ENCODE measurements at places on chromosomes 7 and 10.

- no peak for DNase-seq
Observed at GRCh38 chr10:5504146-5505072, 5.0 kb upstream of the CALML5 start.

GRCh38 chr7:118169146-118169545 lies 14.8 kb upstream of the LSM8 start:
- DNase-seq = no peak

DNA sequence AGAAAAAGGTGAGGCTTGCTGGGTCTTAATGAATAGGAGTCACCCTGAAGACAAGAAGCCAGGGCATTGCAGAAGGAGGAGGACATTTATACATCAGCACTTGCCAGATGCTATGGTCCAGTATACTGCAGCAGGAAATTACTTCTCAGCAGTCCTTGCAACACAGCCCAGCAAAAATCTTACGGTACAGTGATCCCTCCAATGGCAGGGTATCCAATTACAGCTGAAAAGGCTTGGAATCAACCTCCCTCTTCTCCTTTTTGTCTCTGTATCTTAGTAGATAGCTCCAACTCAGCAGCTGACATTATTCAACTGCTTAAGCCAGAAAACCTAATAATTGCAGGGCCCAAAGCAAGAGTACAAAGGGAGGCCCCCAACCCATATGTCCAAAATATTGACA lies 128.3 kb upstream of the COBL start:
- no peak for DNase-seq

GRCh38 chr7:107264723-107265122 lies 95.9 kb downstream of the HBP1 start:
- no peak for DNase-seq

GRCh38 chr10:122201401-122201800 lies 69.7 kb upstream of the BTBD16 start:
- DNase-seq = no peak

DNA sequence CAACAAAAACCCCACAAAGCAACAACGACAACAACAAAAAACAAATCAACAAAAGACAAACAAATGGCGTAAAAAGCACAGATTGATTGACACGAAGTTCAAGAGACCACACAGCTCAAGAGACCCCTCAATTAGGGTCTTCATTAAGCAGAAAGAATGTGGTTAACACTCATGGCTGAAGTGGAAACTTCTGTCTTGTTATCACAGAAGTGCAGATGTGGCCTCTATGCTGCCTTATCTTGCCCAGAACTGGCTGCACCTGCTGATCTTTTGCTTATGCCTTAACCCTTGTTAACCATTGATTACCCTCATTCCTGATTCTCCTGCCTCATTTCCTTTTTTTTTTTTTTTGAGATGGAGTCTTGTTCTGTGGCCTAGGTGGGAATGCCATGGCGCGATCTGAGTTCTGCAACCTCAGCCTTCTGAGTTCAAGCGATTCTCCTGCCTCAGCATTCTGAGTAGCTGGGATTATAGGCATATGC lies 3.5 kb upstream of the DAGLB start:
- no peak for DNase-seq

- DNase-seq = no peak
Observed at GRCh38 chr7:127882313-127882920, 148.8 kb downstream of the LRRC4 start.

GRCh38 chr7:102079140-102080018 lies 207.3 kb upstream of the SH2B2 start:
- no peak for DNase-seq
